ENCODE measurements at places on chromosomes 5 and 9.

DNA sequence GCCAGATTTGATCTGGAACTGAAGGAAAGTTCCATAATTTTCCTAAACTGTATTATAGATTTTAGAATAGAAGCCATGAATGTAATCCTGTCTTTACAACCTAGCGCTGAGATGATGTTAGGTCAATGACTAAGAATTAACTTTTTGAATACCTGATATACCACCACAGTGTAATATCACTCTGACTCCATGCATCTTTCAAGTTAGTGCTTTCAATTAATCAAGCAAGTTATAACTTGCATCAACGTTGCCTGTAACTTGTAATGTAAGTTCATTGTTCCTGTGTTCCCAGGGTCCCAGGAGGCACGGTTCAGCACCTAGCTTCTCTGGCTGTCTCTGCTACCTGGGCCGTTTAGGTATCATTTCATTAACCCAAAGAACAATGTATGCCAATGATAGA is 139.3 kb downstream of the CSNK1G3 start:
- no peak for DNase-seq

GRCh38 chr9:91004992-91005391 is 203.4 kb downstream of the SYK start:
- no peak for DNase-seq

GRCh38 chr9:92270511-92270910 is 23.0 kb downstream of the IARS1 start:
- DNase-seq = no peak

GRCh38 chr9:114925039-114925438 is 5.4 kb downstream of the TNFSF8 start:
- no peak for DNase-seq

DNA sequence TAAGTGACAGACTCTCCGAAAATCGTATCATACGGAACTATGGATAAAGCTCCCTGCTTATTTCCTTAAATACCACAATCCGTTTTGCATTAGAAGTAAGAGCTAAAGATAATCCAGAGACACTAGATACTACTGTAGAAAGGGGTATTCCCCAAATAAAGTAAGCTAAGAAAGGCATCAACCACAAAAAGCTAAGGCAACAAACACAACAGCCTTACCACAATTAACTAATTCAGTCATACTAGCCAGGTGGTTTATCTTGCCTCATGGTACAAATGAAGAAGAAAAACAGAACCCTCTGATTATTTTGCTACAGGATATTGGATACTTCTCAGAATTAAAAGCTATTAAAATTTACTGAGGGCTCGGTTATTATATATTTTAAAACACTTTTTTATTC is 14.1 kb downstream of the ERP44 start:
- no peak for DNase-seq

DNA sequence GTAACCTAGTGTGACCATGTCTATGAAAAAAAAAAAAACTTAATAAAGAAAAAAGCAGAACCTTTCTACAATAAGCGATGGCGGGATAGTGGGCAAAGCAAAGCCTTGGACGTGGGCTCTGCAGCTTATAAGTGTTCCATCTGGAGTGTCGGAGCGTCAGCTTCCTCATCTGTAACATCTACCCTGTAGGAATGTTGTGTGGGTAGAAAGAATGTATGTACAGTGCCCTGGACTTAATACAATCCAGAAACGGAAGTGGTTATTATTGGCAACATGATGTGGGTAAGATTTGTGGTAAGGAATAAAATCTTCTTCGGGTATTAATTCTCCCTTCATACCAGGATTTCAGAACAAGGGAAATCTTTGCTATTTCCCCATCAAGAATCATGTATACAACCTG is 66.5 kb downstream of the SEMA5A start:
- DNase-seq = no peak

DNA sequence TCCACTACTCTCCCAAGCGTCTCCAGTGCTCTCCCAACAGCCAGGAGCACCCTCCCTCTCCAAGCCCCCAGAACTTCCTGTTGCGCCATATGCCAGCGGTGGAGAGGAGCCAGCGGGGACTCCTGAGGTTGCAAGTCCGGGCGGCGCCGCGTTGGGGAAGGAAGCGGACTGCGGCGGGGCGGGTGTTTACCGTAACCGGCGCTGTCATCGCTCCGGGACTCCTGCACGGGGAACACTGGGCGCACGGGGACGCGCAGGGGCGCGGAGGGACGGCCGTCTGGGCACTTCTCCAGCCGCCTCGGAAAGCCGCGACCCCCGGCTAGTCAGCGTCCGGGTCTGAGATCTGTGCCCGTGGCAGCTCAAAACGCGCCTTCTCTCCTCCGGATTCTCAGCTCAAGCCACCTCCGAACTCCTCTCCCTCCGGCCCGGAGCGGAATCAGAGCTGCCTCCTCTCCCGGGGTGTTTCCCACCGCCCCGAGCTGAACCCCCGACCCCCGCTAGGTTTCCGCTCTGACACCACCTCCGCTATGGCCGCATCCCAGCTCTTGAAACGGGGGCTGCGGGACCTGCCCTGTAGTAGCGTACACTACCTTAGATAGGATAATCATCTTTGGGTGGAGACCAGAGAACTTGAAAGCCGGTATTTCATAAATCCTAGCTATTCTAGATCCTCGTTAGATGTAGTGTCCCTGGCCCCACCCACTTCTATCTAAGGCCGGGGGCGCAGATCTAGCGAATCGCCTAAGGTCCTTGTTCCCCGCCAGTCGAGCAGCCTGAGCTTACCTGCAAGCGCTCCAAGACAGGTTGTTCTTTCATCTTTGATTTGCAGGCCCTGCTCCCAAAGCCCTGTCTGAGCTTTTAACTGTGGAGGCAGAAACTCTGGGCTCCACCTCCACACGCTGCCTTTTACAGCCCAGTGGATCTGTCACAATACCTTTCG is at the start of gene TRPM6:
TSS of gene TRPM6 (minus strand) at position 881 of the 940 bp plus-strand sequence. CDS start at position 816, 65 bp downstream.
- DNase-seq = peak; percentile 20

- DNase-seq = peak; percentile 15
Measured at GRCh38 chr5:180090769-180091546, 19.4 kb upstream of the RNF130 start.

DNA sequence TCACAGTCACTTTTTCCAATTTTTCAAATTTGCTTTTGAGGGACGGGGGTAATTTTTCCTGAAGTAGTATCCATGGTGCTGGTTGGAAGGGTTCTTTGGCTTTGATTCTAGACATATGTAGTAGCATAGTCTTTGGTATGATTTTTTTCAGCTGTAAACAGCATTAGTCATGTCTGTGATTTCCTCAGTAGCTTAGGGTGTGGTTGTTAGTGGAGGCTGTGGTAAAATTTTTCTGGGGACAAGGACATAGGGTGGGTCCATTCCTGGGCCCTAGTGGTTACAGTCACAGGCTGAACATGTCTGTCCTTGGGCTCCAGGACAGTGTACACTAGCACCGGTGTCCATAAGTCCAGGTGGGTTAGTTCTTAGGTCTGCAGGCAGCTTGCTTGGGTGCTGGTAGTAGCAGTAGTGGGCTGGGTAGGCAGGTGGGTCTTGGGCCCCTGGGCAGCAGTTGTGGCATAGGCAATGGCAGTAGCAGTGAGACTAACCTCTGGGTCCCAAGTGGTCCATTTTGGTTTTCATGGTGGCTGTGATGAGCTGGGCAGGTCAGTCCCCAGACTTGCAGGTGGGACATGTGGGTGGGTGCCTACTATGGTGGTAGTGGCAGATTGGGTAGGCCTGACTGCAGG is 100.0 kb upstream of the CXCL14 start:
- DNase-seq = no peak

GRCh38 chr9:119318371-119318770 is 50.9 kb downstream of the BRINP1 start:
- no peak for DNase-seq

GRCh38 chr9:4887556-4887955 is 94.8 kb downstream of the RCL1 start:
- DNase-seq = peak; percentile 56

- no peak for DNase-seq
Measured at GRCh38 chr9:112401175-112401815, 21.4 kb downstream of the HSDL2 start.

DNA sequence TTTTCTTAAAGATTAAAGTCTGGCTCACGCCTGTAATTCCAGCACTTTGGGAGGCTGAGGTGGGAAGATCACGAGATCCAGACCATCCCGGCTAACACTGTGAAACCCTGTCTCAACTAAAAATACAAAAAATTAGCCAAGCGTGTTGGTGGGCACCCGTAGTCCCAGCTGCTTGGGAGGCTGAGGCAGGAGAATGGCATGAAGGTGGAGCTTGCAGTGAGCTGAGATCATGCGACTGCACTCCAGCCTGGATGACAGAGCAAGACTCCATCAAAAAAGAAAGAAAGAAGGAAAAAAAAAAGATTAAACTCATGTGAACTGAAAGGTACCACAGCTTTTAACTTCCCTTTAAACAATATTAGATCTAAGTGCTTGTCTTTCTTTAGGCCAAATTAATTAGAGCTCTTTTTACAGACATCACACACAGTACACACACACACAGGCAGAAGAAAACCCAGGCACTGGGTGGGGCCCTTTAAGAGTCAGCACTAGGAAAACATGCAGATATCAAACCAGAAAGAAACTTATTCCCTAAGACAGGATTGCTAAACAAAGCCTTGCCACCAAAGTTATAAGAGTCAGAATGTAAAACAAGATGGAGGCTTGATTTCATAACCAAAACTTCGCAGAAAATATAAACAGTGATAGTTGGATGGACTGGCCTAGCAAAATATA is 29.3 kb upstream of the UHRF2 start:
- peak; percentile 49 for DNase-seq

- DNase-seq = no peak
Measured at GRCh38 chr9:23730364-23730763, 95.7 kb downstream of the ELAVL2 start.

- DNase-seq = no peak
Measured at GRCh38 chr5:82448374-82448773, 170.2 kb upstream of the RPS23 start.

GRCh38 chr9:76717613-76718012 is 46.6 kb upstream of the PCA3 start:
- DNase-seq = no peak

- no peak for DNase-seq
Measured at GRCh38 chr9:37155601-37156000, 35.2 kb downstream of the ZCCHC7 start.

GRCh38 chr9:81676395-81676794 is 13.0 kb downstream of the TLE1 start:
- no peak for DNase-seq

- no peak for DNase-seq
Measured at GRCh38 chr9:68669218-68669617, 35.8 kb upstream of the PIP5K1B start.

GRCh38 chr5:138338411-138339090 is 485 bp downstream of the FAM53C start:
- DNase-seq = no peak
